ENCODE measurements at places on chromosomes 2 and 18.

- DNase-seq: no peak
Measured at GRCh38 chr2:181446985-181447384, 10.2 kb upstream of the ITGA4 start.

DNA sequence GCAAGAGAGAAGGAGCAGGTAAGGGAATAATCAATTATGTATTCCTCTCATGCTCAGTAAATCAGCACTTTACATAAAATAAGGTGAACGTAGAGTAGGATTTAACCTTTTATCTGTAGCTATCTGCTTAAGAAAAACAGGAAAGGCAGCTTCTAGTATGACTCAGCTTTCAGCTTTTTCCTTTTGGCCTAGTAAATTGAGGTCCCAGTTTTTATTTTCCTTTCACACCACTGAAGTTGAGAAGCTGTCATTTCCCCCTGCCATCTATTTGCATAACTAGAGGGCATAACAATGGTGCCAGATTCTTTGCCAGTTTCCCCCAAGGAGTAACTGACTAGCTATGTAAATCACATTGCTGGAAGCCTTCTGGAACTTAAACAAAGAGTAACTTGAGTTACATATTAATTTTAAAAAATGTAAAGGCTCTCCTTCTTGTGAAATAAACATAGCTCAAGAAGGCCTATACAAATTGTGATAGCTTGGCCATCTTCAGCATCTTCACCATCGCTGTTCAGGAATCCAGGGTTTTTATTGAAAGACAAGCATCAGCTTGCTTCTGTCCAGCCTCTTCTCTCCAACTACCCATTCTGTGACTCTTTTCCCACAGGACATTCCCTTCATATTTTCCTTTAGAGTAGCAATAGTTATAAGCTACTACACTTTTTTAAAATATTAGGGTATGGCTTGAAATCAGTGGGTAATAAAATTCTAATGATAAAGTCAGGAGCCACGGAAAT is 97.0 kb downstream of the KYNU start:
- DNase-seq: no peak

DNA sequence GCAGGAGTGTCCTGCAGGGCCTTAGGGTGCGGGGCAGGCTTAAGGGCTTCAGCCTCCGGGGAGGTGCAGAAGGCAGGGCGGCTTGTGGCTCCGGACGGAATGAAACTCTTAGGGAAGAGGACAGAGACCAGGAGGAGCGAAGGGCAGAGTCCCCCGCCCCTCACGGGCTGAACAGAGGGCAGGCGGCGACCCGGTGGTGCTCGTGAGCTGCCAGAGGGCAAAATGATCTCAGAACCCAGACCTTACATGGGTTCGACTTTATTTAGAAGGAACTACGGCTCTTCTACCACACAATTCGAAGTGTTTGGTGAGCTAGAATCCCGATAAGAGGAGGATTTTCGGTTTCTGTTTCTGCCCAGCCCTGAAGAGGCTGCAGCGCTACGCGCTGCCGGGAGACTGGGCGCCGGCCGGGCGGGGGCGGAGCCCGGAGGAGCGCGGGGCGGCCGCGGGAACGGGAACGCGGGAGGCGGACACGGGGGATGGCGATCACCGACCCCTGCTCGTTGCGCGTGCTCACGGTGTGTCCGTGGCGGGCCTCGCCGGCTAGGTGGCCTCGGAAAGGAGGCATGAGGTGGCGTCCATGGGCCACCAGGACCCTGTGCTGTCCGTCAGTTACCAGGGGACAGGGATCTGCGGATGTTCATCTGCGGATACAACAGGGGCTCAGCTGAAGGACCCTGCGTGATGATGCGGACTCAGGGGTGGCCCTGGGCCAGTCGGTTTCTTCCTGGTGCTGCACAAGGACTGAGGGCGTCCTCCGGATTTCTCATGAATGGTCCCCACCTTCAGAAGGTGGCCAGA is 4.2 kb upstream of the SP100 start:
- peak; percentile 30 for DNase-seq

DNA sequence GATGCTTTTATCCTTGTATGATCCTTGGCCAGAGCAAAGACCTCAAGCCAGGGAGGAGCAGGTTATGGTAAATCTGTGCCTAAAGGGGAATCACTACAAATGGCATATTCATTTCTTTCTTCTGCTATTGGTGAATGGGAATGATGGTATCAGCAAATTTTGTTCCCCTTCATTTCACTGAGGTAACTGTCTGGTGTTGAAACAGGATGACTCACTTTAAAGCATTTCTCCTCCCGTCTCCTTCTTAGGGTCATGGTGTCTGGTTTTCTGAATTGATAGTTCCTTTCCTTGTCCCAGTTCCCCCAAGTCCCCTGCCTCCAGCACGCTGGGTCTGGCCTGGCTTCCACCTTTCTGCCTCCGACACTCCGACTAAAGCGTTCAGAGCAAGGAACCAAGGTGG is 109.2 kb downstream of the MREG start:
- DNase-seq: no peak

DNA sequence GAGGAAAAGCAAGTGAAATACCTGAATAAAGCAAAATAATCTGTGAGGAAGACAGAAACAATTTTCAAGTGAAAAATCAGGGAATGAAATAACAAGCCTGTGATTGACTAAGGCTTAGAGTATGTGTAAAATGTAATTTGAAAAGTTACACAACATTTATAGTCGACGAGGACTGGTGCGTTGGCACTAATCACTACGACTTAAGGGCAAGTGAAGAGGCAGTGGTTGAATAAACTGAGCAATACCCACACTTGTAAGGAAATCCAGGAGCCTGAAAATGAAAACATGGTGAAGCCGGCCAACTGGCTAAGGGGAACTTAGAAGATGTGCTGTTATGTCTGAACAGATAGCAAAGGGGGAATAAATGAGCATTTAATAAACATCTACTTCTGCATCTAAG is 13.4 kb downstream of the DOK1 start:
- no peak for DNase-seq

DNA sequence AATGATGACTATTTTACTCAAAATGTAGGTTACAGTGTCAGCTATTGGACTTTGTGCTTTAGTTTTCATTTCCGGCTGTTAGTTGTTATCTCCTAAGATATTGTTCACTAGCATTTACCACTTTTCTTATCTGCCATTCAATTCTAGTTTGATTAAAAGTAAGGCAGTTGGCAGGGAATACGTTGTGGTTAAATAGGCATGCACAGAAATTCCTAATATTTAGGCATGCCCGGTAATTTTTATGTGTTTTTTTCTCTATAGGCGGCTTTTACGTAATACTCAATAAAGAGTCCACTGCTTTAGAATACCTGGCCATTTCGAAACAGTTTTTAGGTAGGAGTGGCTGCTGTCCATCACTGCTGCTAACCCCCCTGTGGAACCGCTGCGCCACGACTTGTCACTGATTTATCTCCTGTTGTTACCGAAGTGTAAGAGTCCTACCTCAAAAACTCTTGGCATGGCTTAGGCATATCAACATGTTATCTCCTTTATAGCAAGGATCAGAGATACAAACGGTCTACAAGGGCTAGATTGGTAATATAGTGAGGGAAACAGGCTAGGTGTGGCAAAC is 39.5 kb downstream of the BABAM2 start:
- no peak for DNase-seq
